ENCODE measurements at places on chromosomes 4 and X.

DNA sequence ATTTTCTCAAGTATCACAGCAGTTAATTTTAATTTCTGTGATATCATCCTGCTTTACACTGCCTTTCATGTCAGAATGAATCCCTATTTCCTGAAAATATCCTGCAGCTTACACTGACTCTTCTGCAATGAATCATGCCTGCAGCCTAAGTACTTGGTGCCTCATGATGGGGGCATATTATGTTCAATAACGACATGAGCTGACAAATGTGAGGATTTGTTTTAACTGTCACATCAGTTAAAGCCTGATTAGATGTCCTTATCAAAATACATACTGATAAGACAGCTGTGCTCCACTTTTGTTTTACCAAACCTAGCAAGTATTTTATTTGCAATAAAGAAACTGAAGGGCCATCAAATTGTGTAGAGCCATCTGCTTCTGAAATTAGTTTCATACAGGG lies 359.9 kb upstream of the AGA start:
- DNase-seq, result no peak

GRCh38 chr4:30950737-30951136 lies 230.6 kb downstream of the PCDH7 start:
- DNase-seq, result no peak

- no peak for DNase-seq
Observed at GRCh38 chrX:12878536-12878935, 11.7 kb downstream of the TLR7 start.

DNA sequence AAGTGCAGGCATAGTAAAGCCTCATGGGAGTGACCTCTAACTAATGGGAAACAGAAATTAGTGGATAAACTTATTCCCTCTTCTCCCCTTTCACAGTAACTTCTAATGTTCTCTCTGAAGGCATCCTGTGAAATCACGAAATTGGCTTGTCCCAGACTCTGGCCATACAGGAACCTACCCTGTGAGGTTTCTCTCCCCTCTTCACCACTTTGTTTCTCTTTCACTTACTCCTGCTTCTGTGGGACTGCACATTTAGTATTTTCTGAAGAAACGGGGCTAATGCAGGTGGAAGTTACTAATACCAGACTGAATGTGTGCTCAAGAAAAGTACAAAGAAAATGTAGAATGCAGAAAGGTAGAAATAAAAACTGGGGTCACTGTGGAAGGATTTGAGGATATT lies 20.0 kb downstream of the ZNF330 start:
- DNase-seq, result no peak

- no peak for DNase-seq
Observed at GRCh38 chr4:70632028-70632427, 3.5 kb downstream of the ENAM start.

- DNase-seq, result no peak
Observed at GRCh38 chrX:97159916-97160800, 276.4 kb downstream of the RPA4 start.
